Left ventricle myocardium inferior (tissue), 1 donor: ENCODE measurements at places on chromosomes 3 and 15.

DNA sequence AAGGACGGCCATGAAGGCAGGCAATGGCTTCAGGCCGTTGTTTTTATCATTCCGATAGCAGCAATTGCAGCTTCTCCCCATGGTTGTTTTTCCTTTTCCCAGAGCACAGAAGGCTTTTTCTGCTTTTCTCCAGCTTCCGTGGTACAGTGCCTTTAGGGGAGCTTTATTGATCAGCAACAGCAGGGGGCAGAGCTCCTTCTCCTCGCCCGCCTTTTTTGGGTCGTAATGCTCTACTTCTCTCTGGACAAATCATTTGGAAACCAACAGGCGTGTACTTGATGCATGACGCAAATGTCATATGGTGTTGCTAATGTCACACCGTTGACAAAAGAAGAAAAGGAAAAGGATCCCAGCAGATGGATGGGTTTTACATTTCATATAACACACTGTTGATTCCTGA lies 79.7 kb upstream of the SNRK start:
- no peak for DNase-seq

GRCh38 chr3:175612487-175613196 lies 753.5 kb downstream of the NAALADL2 start:
- DNase-seq = no peak

DNA sequence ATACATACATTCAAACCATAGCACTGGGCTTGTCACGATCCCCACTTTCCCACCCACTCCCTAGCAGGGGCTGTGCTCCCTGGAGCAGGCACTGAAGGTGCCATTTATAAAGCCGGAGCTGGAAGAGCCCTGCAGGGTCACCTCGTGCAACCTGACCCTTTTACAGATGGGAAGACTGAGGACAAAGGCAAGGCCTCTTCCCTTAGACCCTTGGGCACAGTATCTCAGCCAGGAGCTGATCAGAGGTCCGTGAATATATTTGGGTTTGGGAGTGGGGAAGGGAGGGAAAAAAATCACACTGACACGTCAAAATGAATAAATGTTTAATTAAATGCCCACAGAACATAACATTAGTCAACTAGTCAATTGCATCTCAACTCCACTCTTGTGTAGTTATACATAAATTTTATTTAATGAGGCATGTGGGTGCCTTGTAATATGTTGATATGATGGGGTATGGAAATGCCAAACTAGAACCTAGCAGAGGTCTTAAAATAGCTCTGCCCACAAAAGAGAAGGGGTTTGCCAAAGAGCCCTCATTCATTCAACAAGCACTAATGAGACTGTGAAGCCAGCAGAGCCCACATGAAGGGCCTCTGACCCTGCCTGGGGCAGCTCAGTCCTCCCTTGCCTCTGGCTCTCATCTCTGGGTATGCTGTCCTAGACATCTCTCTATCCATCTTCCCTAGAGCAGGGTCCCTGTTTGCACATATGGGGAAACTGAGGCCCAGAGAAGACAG lies 119.4 kb downstream of the NUP210 start:
- DNase-seq = no peak

- DNase-seq = no peak
Observed at GRCh38 chr3:32814361-32814760, 3.4 kb upstream of the TRIM71 start.

DNA sequence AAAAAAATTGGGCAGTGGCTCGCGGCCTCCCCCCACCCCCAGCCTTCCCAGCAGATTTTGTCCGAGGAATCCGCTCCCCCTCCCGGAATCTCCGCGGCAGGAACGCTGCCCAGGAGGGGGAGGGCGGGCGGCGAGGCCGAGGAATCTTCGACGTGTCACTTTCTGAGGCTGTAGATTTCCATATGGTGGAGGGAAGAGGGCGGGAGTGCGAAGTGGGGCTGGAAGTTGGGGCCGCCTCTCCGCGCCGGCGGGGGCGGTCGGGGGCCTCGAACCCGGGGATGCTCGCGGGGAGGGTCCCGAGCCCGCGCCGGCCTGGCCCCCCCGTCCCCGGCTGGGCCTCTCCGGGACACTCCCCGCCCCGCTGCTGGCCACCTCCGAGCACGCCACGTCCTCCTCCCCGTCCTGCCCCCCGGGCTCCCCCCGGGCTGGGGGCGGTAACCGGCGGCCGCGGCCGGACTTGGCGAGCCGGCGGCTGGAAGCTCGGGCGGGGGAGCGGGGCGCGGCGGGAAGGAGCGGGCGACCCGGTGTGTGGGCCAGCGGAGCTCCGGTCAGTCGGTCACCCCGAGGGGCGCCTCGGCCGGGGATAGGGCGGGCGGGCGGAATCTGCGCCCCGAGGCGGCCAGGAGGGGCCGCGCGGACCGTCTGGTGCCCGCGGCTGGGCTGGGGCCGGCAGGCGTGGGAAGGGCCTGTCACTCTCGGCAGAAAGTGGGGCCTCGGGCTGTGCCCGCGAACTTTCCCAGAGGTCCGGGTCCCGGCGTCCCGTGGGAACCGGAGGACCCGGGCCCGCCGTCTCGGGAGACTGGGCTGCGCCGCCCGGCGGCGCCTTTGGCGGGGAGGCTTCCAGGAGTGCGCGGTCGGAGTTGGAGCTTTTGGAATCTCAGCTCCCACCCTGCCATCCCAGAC lies 951 bp downstream of the FNDC3B start:
- peak; percentile 90 for DNase-seq

- no peak for DNase-seq
Observed at GRCh38 chr3:31957106-31957505, 24.0 kb downstream of the OSBPL10 start.

- DNase-seq = no peak
Observed at GRCh38 chr3:123695152-123695551, 110.3 kb upstream of the HACD2 start.

DNA sequence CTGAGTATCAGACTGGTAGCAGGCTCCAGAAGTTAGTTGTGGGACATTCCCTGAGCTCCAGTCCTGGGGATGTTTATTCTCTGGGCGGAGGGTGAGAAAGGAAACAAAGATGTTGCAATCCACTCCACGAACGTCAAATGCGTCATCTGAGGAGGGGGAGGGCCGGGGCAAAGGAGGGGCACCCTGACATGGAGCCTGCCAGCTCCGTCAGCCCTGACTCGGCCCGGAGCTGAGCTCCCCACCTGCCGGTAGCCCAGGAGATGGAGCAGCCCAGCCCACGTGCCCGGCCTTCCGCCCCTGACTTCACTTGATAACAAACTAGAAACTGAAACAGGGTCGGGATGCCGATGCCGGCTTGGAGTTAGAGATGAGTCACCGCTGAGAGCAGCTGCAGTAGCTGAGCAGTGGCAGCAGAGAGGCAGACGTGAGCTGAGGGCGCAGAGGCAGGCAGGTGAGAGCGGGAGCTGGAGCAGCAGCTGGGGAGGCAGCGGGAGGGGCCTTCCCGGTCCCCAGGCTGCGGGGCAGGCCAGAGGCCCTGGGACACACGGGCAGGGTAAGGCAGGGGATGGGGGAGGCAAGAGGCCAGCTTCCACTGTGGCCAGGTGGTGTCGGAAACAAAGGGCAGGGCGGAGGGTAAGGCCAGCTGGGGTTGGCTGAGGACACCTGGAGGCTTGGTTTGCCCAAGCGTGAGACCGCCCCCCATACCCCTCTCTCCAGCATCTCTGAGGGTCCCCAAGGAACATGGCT lies at the start of gene ISG20:
TSS of gene ISG20 (plus strand) at position 391 of the 747 bp plus-strand sequence. CDS start at position 742, 351 bp downstream.
- DNase-seq = peak; percentile 83

GRCh38 chr3:128004661-128005060 lies 47.6 kb upstream of the SEC61A1 start:
- DNase-seq = no peak

DNA sequence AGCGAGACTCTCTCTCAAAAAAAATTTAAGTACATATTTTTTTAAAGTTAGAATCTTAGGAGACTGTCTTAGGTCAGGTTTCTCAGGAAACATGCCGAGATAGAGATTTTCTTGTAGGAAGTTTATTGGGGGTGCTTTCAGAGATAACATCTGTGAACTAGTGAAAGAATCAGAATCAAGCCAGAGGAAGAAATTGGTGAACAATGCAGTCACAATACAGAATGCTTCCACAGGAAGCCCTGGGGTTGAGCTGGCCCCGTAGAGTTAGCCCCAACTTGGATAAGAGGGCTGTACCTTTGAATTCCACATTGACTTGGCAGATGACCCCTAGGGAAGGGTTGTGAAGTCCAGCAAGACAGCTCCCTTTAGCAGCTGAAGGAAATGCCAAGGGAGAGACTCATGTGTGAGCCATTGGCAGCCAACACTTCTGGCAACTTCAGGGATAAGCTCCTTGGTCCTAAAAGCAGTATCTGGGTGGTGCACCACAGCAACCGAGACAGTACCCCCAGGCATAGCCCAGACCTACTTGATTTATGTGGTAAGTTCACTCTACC lies 7.1 kb upstream of the PLCB2 start:
- DNase-seq = no peak

DNA sequence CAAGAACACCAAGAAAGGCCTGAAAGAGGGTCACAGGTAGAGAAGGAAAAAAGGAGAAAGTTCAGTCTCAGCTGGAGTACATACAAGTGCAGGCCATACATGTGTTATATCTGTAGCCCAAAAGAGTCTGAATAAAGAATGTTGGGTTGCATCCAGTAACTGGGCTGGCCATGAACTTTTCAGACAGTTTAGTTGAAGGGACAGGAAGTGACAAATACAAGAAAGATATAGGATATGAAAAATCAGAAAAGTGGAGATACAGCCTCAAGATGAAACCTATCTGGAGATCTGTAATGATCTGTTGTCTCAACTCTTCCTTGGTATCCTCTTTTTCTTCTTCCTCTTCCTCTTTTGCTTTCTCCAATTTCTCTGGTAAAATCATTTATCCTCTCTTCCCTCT lies 671.7 kb downstream of the MECOM start:
- no peak for DNase-seq

GRCh38 chr3:172033396-172033795 lies 6.0 kb upstream of the FNDC3B start:
- no peak for DNase-seq

DNA sequence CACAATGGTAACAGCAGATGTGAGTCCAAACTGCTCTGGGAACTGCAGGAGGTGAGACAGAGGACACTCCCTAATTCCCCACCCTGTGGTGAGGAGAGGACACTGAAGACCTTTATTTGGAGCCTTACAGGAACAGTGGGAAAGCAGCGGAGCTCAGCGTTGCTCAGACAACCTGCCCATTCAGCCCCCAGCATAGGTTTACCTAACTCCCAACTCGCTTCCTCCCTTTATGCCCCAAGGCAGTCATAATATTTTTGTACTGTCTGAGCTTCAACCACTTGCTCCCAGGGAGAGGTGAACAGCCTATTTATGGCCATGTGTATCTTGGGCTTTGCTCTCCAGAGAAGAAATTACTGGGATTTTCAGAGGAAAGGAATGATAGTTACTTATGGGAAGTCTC lies 34.1 kb downstream of the SHC4 start:
- DNase-seq = no peak

GRCh38 chr15:48984021-48984710 lies 20.4 kb upstream of the SHC4 start:
- no peak for DNase-seq

GRCh38 chr3:138434875-138435772 lies 708 bp downstream of the ESYT3 start:
- no peak for DNase-seq

- DNase-seq = no peak
Observed at GRCh38 chr3:122799322-122799721, 4.5 kb downstream of the SLC49A4 start.

DNA sequence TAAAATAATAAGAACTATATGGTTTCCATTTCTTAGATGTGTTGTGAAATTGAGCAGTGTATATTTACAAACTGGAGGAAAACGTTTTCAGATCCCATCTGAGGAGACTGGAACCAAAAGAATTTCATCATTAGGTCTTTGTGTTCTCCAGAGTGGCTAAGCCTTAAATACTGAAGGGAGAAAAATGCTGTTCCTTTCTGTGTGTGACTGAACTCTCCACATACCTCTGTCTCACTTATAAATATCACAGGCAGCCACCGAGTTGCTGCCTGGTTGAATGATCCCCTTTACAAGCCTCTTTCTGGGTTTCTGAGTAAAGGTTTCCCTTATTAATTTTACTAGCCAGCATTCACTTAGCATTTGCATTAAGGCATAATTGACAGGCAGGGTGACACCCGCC lies 913.9 kb upstream of the NR2F2 start:
- DNase-seq = no peak

DNA sequence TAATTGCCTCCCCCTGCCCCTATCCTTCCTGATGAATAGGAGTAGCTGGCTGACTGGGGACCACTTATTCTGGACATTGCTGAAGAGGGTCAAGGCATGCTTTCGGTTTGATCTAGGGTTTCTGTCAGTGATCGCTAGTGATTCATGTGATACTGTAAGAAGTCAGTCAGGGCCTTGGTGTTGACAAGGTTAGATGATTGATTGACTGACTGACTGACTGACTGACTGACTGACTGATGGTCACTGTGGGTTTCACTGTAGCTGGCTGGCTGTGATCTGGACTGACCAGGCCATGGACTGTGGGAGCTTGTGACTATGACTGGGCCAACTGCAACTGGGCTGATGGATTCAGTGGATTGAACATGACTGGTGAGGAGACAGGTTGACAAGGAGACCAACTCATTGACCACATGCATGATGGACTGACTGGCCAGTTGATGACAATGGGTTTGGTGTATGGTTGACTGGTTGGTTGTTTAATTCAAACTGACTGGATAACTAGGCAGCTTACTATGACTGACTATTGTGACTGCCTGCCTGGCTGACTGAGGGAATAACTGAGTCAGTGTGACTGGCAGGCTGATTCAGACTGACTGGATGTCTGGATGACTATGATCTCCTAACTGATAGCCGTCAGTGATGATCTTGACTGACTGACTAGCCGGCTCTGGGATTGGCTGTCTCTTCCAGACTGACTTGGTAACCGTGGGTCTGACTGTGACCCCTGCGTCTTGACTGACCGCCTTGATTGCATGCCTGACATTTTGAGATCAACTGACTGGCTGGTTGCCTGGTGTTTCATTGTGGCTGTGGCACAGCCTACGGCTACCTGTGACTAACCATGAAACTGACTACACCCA lies 509.9 kb downstream of the SHQ1 start:
- DNase-seq = no peak

DNA sequence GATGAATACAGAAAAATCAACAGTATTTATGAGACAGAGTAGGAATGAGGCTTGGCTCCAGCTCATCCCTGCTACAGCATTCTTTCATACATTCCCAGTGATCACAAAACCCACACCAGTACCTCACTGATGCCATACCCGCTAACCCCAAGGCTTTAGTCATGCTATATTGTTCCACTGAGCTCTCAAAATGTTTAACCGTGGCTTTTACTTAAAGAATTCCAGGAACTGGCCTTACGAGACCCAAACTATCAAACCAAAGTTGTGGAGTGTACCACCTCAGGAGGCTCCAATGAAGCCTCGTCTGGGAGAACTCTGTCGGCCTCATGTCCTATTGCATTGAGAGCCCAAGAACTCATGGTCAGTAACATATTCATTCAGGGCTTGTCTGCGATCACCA lies 278.9 kb downstream of the ULK4 start:
- DNase-seq = no peak

- DNase-seq = no peak
Observed at GRCh38 chr3:94158512-94158911, 95.7 kb downstream of the NSUN3 start.

GRCh38 chr3:152452318-152452717 lies 183.6 kb downstream of the MBNL1 start:
- no peak for DNase-seq
